Naive thymus-derived CD8-positive, alpha-beta T cell (primary cell): ENCODE measurements at places on chromosomes 7 and 10. TPM values are rescaled to one million over a fixed set of nuclear protein-coding genes. Genes with fewer than 3 reads are reported as not detected.

Gene HPS1
- 80.6 TPM for total RNA-seq

Gene TWIST1
- not detected for total RNA-seq

Gene CYP3A5
- total RNA-seq, result 0.16 TPM

Gene LEP
- total RNA-seq, result not detected

Gene TCERG1L
- total RNA-seq, result 0.14 TPM

Gene C7orf33
- total RNA-seq, result not detected

Gene SNX10
- 6.6 TPM for total RNA-seq

Gene AMPH
- total RNA-seq, result not detected

Gene CLDN4
- 0.36 TPM for total RNA-seq

Gene MMD2
- not detected for total RNA-seq

- DNase-seq, result no peak
Observed at GRCh38 chr10:83075815-83076355, 1063.4 kb upstream of the GHITM start.

- DNase-seq, result no peak
Observed at GRCh38 chr10:82149674-82150073, 274.7 kb downstream of the NRG3 start.

DNA sequence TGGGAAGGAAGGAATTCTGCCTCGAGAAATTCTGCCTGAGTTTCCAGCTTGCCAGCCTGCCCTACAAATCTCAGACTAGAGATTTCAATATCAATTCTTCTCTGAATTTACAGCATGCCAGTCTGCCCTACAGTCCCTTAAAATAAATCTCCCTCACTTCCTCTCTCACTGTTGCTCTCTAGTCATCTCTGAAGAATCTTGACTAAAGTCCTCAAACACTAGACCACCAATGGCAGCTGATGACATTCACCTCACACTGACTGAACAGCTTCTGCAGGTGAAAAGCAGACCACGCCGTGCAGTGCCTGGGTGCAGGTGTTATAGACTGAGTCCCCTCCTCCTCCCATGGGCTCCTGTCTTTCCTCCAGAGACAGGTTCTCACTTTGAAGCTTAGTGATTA, 30.4 kb downstream of the PPP1R3C start:
- DNase-seq, result no peak

DNA sequence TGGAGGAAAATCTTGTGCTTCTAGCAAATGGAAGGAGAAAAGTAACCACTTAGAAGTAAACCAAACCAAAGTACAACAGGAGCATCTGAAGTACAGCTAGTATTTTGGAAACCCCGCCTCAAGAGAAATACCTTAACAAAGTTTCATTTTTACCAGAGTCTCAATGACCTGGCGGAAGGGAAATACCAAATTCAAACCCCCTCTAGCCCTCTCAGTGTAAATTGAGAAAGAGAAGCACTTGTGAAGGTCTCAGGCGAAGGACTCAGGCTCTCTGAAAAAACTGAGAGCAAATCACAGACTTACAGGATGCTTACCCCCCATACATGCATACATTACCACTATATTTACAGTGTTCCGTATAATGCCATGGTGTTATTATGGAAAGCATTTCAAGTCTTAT, 70.1 kb downstream of the ZPBP start:
- DNase-seq, result no peak

- DNase-seq, result no peak
Observed at GRCh38 chr10:124266468-124267230, 152.1 kb downstream of the OAT start.

- no peak for DNase-seq
Observed at GRCh38 chr10:127069436-127069835, 127.0 kb downstream of the INSYN2A start.

DNA sequence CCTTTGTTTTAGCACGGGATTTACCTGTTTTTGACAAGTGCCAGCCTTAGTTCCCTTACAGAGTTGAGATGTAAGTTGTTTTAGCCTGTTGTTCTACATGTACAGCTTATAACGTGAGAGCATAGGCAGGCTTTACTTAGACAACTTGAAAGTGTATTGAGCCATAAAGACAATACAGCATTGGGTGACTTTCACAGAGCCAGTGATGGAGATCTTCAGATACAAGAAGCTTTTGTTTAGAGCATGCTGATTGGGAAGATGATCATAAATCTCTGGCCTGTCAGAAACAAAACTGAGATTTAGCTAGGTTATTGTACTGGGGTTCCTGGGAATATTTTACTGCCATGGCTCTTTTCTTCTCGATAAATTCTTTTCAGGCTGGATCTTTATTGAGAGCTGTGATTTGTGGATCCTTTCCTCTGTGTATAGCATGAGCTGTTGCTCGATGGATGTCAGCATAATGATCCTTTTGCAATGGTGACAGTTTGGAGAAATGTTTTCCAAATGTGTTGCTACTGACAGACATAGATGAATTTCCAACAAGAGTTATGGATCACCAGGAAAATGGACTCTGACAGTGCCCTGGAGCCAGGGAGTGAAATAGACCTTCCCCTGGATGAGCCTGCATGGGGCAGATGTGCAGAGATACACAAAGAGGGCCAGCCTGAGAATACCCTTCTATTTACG, 30.2 kb downstream of the LHFPL3 start:
- no peak for DNase-seq

DNA sequence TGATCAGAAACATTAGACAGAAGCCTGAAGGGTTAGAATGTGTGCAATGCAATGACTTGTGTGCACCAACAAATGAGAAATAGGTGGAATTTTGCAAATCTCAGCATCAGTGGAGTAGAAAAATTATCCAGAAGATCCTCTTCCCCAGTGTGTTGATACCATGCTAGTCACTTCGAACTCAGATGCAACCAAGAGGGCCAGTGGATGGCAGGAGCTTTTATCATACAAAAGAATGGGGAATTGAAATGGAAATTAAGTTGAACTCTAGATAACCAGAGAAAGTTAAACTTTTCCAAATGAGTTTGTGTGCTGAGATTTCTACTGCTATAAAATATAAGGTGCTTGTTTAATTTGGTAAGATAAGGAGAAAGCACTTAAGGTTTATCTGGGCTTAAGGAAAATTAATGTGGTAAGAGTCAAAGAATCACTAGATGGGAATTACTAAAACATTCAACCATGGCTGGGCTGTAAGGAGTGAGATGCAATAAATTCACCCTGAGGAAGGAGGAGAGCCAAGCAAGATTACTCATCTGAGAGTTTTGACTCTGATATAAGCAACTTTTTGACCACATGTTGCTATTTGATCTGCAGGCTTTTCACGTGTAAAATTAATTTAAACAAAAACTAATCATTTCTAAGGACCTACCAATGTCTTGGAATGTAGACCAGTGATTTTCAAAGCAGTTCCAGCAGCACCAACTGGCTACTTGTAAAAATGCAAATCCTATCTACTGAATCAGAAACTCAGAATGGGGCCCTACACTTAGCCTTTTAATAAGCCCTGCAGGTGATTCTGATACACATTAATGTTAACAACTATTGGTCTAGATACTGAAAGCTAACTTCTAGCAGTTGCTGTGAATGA, 113.2 kb downstream of the CDC14C start:
- DNase-seq, result no peak

DNA sequence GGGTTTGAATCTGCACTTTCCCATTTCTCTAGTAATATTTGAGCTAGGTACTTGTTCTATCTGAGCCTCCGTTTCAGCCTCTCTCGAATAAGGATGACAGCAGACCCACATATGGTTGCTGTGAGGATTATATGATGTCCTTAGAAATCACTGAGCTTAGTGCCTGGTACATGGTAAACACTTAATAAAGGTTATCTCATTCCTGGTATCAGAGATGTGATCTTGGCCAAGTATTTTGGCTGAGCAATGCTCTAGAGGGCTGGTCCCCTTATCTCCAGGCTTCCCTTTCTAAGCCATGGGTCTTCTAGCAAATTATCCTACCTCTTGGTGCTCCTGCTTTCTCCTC, 407 bp upstream of the MKRN1 start:
- DNase-seq, result no peak
